AG04450 (cell line): ENCODE measurements at places on chromosomes 4 and X.

DNA sequence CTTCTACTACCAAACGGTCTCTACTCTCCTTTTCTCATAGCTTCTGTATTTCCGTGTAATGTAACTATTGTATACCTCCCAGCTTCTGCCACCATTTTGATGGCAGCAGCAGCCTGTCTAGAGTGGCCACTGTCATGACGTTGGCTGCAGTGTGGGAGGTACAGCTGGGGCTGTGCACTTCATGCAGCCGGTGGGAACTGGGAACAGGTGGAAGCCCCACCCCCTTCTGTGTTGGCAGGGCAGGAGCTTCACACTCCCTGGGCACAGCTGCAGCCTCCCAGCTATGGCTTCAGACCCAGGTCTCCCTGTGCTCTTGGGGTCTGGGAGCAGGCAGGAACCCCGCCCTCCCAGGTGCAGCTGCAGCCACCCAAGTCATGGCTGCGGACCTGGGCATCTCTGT lies 49.8 kb upstream of the SEC24B start:
- no peak for DNase-seq

- DNase-seq: no peak
These were observed 2.9 kb downstream of the CHST7 start for GRCh38 chrX:46576458-46576857.

- no peak for DNase-seq
These were observed 38.8 kb downstream of the REELD1 start for GRCh38 chr4:146252969-146253611.

DNA sequence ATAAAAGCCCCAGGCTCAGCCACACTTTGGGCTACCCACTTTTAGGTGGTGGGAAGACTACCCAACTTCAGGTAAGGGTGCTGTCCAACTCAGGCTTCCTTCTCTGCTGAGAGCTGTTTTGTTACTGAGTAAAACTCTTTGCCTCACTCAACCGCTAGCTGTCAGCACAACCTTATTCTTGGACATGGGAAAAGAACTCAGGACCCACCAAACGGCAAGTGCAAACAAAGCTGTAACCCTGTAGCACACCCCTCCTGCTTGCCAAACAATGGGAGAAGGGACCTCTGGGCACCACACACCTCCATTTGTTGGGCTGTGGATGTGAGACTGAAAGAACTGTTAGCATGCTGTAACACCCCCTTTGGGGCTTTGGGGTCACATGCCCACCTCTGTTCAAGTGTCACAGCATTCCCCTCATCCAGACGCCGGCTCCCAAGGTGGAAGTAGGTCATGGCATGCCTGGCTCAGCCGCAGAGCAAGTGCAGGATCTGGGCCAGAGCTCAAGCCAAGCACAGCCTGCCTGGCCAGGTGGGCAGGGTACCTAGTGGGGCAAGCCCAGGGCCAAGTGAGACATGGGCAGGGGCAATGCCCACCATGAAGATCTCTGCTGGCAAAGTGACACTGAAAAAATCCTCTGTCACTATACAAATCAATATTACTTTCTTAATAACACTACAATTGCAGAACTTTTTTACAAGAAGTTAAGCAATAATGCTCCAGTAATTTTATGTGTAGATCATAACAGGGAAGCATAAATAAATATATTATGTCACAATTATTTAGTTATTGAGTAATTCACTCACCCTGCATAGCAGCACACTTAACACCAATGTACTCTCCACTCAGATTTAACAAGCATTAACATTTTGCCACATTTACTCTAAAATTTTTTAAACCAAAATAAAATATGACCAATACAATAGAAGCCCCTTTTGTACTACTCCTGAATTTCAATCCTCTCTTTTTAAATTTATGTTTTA lies 107.2 kb downstream of the TBCK start:
- DNase-seq: no peak

DNA sequence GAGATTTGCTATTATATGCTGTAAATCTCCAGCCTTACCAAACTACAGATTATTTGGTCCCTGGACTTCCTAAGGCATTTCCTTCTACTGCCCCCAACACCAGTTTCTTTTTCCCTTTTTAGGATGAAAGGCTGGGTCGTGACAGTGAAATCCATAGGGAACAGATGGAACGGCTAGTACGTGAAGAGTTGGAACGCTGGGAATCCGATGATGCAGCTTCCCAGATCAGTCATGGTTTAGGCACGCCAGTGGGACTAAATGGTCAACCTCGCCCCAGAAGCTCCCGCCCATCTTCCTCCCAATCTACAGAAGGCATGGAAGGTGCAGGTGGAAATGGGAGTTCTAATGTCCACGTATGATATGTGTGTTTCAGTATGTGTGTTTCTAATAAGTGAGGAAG lies 67.9 kb downstream of the PKD2 start:
- DNase-seq: no peak

DNA sequence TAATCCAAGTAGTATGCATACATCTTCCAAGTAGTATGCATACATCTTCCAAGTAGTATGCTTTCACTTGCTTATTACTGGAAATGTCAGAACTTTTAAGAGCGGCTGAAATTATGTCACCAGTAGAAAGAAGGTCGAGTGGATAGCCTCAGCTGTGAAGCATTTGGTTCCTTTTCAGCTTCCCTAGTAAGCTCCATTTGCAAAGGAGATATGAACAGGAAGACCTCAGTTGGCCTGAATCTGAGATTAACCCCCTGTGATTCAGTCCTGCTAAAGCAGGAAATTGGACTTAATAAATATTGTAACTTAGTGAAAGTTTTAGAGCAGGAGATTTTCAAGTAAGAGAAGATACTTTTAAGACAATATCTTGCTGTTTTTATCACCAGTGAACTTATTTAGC lies 48.1 kb downstream of the PCDH7 start:
- no peak for DNase-seq

GRCh38 chrX:44025555-44025954 lies 52.4 kb upstream of the NDP start:
- no peak for DNase-seq

- DNase-seq: no peak
These were observed 115.1 kb downstream of the SH3KBP1 start for GRCh38 chrX:19772096-19772821.

- DNase-seq: no peak
These were observed 80.0 kb downstream of the TBC1D19 start for GRCh38 chr4:26663888-26664287.

DNA sequence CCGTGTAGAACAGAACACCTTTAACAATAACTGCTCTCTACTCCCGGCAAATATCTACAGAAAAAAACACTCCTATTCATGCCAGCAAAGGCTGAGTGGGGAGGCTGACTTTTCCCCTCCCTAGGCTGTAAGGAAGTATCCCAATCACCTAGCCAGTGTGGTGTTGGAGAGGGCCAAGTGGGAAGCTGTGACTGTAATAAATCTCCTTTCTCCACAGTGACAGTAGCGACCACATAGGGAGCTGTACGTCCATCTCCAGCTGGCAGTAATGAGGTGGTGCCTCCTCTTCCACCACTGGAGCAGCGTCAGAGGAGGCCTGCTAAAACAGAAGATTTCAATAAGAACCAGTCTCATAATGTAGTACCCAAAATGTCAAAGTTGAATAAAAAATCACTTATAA lies 47.9 kb upstream of the PLAC1 start:
- DNase-seq: no peak

GRCh38 chr4:182904211-182904761 lies 12.9 kb downstream of the DCTD start:
- DNase-seq: no peak

GRCh38 chr4:7714738-7715137 lies 224.9 kb downstream of the AFAP1 start:
- DNase-seq: no peak

DNA sequence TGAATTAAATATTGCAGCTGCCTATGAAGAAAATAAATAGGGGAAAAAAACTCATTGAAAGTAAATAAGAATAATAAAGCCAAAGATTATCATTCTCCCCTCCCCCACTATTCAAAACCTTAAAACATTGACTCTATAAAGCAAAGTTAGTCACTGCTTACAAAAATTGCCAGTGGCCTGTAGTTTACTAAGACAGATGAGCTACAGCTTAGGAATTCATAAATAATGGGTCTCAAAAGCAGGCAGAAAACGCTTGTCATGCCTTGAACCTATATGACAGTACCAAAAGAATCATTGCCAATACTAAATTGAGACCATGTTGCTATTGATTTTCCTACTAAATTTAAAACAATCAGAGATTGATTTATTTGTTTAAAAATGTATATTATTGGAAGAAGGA lies 78.9 kb downstream of the SLC10A7 start:
- no peak for DNase-seq

- DNase-seq: no peak
These were observed 10.1 kb downstream of the PITX2 start for GRCh38 chr4:110612631-110613269.

DNA sequence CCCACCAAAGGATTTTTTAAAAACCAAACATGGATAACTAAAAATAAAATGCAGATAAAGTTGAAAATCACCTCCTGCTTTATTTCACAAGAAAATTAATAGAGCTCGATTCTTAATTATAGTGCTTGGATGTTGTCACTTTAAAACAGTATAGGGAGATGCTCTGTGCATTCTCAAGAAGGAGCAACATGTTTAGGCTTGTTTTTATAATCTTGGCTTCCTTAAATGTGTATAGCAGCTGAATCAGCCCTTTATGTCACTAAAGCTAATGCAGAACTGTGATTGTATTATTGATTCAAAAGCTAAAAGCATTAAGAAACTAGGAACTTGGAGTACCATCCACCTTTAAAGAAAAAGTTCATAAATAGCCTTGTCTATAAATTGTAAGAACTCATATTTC lies 12.9 kb downstream of the UTP3 start:
- no peak for DNase-seq

DNA sequence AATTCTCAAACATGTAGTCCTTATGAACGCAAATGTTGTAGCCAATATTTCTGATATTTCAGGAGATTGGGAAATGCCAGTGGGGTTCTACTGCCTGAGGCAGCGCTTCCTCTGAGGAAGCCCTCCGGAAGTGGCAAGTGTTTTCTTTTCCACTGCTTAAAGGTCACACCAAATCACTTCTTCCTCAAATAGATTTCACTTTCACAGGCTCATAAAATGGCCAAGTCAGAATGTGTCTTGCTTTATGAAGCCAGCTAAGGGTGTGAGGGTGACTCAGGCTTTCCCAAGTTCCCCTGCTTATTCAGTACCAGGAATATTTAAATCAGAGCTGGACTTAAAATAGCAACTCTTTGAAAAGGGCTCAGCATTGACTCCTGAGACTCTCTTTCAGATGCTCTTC lies 514.2 kb upstream of the DIPK2B start:
- DNase-seq: no peak

- no peak for DNase-seq
These were observed 217.1 kb downstream of the ARAP2 start for GRCh38 chr4:36027203-36027602.

- no peak for DNase-seq
These were observed 183.4 kb downstream of the PPP3CA start for GRCh38 chr4:101163936-101164335.

GRCh38 chr4:88244816-88245579 lies 39.4 kb downstream of the PPM1K start:
- no peak for DNase-seq

DNA sequence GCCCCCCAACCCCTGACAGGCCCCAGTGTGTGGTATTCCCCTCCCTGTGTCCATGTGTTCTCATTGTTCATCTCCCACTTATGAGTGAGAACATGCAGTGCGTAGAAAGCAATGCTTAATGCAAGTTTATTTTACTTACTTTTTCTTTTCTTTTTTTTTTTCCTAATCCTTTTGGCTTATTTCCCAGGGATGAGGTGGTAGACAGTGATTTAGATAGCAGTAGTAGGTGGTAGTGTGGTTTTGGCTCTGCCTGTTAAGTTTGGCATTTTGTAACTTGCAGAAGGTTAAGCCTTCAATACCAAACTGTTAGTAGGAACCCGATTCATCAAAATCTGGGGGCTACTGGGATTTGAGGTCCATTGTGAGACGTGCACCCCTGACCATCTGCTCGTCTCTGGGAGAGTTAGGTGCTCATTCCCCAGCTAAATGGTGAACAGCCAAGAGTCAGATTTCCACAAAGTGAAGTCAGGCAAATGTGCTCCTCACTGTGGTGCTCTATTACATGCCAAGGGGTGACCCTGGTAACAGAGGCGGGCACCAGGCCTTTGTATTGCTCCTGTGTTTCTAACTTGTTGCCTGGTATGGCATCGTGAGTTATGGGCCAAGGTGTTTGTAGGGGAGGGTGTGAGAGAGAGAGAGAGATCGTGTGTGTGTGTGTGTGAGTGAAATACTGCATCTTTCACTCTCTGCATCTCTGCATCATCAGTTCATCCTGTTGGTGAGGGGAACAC lies 70.3 kb downstream of the PHOX2B start:
- no peak for DNase-seq

DNA sequence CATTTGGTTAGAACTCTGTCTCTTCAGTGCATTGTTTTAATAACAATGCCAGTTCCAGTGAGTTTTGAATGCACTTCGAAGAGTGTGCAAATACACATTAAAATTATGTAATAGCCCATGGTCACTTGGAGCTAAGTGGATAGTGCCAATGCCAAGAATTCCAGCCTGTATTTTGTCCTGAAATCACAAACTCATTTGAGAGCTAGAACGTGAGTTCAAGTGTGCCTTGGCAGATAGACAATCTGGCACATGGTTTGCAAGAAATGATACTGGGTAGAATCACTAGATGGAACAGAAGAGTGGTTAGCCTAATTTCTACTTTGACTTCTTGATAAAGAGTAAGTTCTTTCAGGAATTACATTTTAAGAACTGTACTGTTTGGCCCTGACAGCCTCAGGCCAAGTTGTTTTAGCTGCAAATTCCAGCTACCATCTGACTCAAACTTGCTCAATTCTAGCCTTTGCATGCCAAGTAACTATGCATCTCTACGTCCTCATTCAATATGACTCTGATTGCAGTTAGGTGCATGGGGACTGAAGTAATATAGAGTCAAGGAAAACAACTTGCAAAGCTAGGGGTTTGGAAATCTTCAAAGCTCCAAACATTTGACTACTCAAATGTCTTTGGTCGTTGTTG lies 131.9 kb upstream of the SMIM31 start:
- DNase-seq: no peak

DNA sequence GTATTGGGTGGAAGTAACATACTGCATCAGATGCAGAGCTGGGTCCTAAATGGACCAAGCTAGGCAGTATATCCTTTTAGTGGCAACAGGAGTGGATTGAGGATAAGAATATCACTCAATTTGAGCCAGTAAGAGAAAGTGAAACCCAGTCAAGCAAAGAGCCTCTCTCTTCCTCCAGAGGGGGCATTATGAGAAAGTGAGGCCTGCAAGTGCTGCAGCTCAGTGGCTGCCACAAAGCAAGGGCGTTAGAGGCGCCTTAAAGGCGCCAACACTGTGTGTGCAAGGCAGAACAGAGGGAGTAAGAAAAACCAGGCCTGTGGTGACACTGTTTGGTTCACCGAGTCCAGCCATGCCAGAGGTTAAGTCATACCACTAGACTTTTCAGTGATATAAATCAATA lies 17.5 kb downstream of the STX18 start:
- DNase-seq: no peak

- no peak for DNase-seq
These were observed 25.3 kb downstream of the APBB2 start for GRCh38 chr4:41189076-41189475.

DNA sequence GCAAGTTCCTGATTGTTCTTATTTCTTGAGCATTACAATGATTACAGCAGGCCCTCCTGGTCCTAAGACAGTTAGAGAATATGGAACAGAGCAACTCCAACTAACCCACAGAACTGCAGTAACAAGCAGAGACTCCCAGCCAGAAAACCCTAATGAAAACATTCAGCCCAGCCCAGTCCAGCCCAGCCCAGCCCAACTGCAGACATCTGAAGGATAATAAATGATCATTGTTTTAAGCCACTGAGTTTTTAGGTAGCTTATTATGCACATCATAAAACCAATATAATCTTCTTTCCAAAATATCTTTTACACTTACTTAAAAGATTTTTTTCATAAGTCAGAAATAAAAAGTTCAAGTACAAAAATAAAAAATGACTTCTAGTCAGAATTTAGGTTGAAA lies 51.3 kb downstream of the SPOCK3 start:
- DNase-seq: no peak
